ENCODE measurements at places on chromosomes 1 and 21.

DNA sequence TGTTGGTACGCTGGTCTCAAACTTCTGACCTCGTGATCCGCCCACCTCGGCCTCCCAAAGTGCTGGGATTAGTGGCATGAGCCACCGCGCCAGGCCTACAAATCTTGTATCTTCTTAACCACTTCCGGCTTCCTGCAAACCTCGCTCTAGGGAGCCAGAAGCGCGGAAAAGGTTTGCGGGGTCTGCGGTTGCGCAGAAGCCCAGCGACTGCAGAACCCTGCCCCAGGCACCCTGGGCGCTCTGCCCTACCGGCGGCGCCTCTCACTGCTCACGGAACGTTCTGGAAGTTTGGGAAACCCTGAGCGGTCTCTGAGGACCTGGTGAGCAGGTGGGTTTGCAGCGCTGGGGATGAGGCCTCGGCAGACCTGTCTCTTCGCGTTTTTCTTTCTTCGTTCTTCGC, at the start of gene C1orf146:
TSS of gene C1orf146 (plus strand) at position 195 of the 400 bp plus-strand sequence. CDS start 13,506 bp downstream, outside the sequence.
- DNase-seq: no peak

DNA sequence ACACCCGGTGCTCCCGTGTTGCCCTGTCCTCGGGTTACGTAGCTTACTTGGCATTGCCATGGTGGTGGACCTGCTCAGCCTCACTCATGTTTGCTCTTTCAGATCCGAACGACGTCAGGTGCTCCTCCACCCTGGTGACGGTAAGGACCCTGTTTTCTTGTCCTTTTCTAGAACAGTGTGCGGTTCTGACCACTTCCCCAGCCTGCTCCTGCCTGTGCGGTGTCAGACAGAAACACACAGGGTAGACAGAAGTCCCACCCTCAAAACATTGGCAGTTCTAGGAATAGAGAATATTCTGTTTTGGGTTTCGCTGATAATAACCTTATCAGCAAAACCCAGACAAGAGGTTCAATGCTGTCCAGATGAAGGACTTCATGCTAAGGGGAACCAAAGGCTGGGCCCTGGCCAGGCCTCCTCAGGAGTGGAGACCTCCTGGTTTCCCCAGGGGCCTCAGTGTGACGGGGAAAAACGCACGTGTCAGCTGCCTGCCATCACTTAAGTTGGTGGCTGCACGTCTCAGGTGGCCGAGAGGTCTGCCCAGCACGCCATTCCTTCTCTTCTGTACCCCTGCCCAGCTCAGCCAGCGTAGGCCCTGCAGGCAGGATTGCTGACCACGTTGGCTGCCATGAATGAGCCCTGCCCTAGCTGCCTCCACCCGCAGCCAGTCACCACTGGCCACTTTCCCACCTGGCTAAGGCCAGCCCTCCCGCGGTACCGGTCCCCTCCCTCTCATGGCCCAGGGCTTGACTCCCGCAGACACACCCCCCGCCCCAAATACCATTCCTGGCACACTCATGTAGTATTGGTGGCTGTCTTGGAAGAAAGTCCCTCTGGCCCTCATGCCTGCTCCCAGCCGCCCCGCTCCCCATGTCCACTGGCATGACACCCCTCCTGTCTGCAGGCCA, 33.6 kb downstream of the SLC37A1 start:
- no peak for DNase-seq

DNA sequence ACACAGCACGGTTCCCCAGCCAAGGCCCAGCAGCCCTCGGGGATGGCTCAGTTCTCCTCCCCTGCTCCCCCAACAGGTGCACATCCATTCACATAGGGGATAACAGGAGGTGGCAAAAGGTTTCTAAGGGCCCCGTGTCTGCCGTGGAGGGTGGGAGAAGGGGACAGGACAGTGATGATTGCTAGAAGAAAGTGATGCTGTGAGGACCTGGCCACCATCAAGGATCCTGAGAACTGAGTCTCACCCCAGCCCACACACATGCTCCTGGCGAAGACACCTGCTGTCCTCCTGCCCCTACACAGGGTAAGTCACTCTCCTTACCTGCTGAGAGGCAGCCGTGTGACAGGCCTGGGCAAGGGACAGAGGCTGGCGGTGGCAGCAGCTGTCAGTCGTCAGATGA, 54.5 kb downstream of the GNG4 start:
- DNase-seq: no peak

DNA sequence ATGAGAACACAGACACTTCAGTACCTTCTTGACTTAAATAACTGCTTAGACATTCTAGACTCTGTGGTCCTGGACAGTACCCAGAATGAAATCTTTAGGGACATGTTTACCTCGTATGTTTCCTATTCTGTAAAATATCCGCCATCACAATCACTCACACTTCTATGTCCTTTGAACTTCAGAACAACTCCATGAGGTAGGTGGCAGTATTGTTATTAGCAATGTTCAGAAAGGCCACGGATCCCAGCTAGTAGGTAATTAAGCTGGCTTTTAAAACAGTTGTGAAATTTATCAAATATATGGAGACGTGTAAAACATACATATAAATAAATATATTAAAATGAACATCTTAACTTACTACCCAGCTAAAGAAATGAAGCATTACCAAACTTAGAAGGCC, 83.4 kb downstream of the CACHD1 start:
- DNase-seq: no peak

DNA sequence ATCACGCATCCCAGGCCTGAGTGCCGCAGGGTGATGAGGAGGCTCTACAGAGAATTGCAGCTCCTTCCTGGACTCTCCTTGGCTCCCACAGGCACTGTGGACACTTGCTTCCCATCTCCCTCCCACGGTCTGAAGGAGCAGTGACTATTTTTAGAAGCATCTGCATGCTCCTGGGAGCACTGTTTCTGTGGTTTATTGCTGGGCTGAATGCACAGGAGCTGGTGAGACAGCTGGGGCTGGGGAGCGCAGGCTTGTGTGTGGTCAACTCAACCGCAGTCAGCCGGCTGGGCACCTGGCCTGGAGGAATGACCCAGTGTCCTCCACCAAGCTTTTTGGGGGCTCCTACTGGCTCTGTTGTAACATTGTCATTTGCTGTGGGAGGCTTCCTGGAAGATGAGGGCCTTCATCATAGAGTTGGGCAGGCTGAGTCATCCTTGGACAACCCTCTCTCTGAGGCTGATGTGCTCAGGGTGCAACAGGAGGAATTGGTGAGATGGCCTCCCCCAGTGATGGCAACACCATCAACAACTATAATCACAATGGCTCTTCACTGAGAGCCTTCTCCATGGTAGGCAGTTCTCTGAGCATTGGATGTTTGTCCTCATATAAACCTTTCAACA, 1.7 kb downstream of the NFASC start:
- no peak for DNase-seq

DNA sequence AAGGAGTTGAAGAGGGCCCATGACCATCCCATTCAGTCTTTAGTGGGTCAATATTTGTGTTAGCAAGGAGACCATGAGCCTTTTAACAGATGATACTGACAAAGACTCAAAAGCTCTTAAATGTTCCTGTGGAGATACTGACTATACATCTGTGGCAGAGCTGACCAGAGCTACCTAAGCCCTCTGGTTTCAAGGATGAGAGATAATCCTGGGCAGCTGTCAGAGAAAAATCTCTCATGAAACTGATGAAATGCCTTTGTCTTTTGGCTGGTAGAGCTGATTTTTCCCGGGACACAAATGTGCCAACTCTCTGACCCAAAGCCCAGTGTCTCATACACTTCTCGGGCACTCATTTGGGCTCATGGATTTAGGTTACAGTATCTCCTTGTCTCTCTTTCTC, 100.9 kb downstream of the XCL2 start:
- DNase-seq: no peak

DNA sequence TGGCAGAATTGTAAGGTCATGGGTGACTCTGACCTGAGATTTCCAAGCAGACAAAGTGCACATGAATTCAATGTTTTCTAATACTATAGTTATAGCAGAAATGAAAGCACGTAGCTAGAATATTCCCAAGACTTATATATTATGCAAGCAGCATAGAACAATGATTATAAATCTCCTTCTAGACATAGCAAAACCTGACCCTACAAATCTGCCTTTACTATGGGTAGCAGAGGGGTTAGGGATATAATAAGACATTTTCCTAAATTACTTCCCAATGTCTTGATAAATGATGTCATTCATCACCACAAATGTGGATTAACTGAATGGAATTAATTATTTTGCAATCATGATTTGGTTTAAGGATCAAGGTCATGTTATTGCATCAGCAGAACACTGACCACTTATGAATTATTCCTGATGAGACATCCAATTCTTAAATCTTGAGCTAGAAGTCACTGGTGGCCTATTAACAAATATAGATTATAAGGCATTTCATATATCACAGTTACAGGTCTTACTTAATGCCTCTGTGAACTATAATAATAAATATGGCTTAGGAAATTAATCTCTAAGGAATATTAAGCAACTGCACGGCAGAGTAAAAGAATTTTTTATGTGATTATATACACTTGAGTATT, 776.6 kb downstream of the AMY1C start:
- DNase-seq: no peak

- DNase-seq: no peak
These were observed 1.4 kb upstream of the CACNA1S start for GRCh38 chr1:201113451-201114244.

GRCh38 chr1:222880587-222880986, 65.7 kb downstream of the DISP1 start:
- DNase-seq: no peak

DNA sequence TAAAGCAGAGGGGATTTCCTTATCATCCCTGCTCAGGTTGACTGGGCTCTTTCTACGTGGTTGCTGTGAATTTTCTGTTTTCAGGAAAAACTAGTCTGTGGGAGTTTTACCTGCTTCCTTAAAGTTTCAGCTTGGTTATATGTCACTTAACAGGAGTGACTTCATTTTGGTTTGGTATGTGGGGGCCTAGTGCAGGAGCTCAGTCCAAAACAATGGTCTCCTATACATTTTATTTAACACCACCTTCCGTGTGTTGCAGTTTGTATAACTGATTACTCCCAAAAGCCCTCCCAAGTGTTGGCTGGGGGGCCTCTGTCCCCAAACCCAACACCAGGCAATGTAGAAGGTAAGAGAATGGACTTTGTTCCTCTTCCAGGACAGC, 5.3 kb downstream of the IL23R start:
- DNase-seq: no peak

DNA sequence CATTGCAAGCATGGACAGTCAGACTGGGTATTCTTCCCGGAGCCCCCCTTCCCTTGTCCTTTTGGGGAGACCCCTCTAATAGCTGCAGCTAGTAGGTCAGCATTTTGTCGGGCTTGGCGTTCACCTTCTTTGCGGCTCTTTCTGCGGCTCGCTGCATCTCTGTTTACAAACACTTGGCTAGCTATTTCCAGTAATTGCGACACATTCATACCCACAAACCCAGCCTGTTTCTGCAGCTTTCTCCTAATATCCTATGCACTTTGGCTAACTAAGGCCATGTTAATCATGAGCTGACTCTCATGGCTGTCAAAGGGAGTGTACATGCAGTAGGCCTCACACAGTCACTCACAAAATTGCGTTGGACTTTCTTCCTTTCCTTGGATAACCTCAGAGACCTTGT, 716.4 kb downstream of the AMY1C start:
- no peak for DNase-seq

GRCh38 chr1:13556224-13556764, 27.3 kb upstream of the PDPN start:
- DNase-seq: no peak

- DNase-seq: no peak
These were observed 95.1 kb downstream of the GPATCH2 start for GRCh38 chr1:217535601-217536377.

DNA sequence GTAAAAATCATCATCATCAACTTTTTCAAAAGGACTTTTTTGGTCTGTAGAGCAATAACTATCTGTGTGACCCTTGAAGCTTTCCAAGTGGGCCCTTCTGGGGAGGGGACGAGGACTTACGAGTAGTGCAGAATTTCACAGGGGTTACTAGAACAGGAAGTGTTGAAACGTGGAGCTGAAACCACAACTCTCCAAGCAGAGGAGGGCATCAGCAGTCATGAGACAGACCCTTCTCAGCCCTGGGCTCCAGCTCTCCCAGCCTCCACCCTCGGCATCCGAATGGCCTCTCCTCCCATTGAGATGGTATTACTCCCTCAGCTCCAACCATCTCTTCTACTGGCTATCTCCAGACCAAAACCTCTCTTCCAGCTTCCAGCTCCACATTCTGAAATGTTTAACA, 3.6 kb downstream of the FAM89A start:
- DNase-seq: no peak

DNA sequence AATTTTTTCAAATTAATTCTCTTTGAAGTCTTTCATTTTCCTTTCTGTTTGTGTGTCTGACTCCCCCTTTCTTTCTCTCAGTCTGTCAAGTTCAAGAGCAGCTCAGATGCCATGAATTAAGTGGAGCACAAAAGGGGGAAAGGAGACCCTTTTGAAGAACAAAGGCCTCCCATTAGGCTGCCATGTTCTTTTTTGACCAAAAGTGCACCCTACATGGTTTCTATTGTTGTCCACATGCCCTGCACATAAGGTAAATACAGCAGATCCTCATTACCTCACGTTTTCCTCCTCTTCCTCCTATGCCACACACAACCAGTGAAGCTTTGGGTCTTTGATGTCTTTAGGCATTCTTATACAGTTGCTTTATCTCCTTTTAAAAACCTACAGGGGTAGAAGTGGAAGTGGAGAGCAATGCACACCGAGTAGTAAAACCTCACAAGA, 47.7 kb downstream of the POU2F1 start:
- no peak for DNase-seq

- DNase-seq: no peak
These were observed 116.7 kb upstream of the F3 start for GRCh38 chr1:94658221-94658620.

GRCh38 chr1:245768596-245768995, 613.8 kb downstream of the KIF26B start:
- DNase-seq: no peak

- no peak for DNase-seq
These were observed 81.1 kb upstream of the TIAM1 start for GRCh38 chr21:31425138-31425537.

Data from SK-N-SH (cell line).